ENCODE measurements at places on chromosomes 3 and 15.

DNA sequence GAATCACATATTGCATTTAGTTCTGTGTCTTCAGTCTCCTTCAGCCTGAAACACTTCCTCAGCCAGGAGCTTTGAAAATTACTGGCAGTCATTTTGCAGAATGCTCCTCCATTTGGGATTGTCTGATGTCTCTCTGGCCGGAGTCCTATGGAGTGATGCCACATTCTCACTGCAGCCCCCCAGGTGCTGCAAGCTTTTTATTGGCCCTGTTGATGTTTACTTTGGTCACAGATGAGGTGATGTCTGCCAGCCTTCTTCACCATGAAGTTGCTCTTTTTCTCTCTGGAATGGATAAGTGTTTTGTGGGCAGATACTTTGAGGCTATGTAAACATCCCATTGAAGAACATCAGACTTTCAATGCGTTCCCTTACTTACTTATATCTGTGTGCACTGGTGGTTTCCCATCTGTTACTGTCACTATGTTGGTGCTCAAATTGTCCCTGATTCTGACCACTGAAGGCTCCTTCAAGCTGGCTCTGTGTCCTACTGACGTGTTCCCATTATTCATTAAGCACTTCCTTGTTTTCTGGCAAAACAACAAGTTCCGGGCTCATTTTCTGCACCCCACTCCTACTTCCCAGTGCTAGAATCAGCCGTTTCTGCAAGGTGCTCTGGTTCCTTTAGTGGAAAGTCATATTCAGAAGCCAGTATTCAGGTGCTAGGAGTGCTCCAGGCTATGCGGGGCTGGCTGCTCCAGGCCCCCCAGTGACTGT is 1.4 kb upstream of the CLEC3B start:
- DNase-seq: no peak

GRCh38 chr3:179182902-179183301 is 34.7 kb downstream of the PIK3CA start:
- DNase-seq: no peak

DNA sequence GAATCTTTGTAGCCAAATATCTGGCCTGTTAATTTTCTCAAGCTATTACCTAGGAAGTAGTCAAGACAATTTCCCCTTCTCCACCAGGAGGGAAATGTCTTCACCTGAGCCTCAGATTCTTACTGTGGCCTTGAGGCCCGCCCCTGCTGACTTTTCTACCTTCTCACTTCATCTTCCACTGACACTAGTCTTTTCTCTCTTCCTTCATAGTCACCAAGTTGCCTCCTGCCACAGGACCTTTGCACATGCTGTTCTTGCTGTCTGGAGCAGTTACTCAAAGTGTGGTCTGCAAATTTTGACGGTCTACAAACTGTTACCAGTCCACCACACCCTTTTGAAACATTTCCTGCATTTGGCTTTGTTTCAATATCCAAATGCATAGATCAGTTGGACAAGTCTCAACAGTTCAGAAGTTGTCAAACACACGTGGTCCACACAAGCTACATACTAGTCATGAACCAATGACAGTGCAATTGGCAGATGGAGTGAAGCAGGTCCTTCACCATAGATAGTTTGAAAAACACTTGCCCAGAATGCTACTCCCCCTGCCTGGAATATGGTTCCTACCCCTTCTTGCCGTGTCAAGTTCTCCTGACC is 100.5 kb downstream of the OSBPL10 start:
- no peak for DNase-seq

- DNase-seq: no peak
These were observed 4.8 kb downstream of the TTBK2 start for GRCh38 chr15:42915654-42916315.

DNA sequence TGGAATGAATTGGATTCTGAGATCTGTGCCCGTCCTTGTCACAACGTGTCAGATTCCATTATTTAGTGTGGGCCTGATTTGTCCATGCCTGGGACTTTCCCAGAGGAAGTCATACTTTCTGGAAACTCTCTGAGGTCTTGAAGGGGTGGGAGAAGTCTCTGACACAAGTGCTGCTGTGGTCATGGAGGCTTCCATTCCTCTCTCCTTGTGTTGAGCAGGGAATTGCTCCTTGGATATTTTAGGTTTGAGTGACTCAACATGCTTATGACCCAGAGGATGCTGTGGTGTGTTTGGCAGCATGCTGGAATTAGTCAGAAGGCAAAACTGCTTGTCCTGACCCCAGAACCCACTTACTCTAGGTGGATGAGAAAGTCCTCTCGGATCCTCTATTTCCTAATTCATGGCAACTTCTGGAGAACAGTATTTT is 132.1 kb downstream of the LPP start:
- DNase-seq: peak; percentile 95

- no peak for DNase-seq
These were observed 6.9 kb downstream of the RPL15 start for GRCh38 chr3:23923786-23924185.

- no peak for DNase-seq
These were observed 77.3 kb upstream of the PHLDB2 start for GRCh38 chr3:111781561-111782446.

GRCh38 chr3:155217591-155217990 is 75.9 kb downstream of the STRIT1 start:
- DNase-seq: peak; percentile 77

DNA sequence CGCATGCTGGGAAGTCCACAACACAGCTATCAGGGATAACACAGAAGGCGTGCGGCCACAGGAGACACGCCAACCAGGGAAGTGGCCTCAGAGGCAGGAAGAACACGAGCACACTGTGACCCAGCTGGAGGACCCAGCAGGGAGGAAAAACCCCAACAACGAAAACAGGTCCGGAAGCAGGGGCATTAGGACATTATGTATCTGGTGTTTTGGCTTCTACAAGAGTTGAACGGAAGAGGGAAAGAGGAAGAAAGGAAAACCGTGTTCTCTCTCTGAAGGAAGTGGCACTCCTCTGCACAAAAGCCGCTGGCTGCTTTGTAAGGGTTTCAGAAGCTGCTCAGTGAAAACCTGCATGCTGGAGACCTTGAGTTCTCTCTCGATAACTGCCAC is 61.8 kb downstream of the HACD2 start:
- no peak for DNase-seq

DNA sequence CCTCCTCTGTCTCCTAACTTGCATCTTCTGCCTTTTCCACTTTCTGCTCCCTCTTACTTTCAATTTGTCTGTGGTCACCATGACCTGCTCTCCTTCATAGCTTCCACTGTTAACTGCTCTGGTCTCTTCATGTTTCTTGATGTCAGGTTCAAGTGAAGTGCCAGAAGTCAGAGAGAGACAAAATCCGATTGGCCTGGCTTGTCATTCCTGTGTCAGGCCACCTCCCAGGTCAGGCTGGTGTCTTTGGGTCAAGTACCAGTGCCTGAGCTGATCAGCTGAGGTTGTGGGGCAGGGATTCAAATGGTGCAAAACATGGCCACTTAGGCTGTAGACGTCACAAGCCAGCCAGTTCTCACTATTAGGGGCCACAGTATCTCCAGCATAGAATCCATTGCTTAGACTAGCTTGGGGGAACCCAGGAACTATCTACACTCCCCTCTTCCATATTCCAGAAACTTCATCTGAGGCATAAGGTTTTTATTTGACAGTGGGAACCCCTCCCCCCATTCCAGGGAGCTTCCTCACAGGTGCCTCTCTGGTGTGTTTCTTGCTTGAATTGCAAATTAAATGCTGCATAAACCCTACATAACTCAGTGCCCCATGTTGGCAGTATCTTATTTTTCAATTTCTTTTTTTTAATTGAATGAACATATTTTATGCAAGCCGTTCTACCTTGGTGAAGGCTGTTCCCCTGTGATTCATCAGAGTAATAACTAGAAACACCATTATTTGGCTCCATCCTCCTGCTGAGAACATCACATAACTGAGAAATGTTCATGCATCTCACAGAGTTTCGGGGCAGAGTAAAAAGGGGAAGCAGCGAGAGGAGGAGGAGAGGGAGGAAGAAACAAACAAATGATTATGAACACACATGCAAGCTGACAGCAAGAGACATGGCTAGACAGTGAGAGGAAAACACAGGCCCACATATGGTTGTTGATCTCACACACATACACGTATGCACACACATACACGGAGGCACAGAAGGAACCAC is 175.8 kb downstream of the TLE3 start:
- DNase-seq: no peak

DNA sequence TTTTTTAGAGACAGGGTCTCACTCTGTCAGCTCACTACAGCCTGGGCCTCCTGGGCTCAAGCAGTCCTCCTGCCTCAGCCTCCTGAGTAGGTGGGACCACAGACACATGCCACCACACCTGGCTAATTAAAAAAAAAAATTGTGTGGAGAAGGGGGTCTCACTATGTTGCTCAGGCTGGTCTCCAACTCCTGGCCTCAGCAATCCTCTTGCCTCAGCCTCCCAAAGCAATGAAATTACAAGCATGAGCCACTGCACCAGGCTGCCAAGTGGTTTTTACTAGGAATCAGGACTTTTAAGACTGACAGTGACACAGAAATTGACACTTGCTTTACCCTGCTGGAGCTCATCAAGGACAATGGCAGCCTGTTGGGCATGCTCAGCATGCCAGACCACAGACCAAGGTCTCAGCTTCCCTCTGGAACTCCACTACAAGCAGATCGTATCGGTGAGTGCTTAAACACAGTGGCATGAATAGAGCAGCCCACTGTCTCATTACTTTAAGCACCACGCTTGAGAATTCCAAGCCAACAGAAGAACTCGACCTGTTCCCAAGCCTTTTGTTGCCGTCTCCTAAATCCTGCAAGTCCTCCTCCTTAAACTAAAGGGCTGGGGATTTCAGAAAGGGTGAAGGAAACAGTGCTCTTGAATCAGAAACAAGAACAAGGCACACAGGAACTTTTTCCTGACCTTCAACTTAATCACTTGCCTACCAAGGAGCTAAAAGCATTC is 41.4 kb downstream of the EOMES start:
- DNase-seq: no peak

- peak; percentile 95 for DNase-seq
These were observed 8.2 kb downstream of the TMOD2 start for GRCh38 chr15:51759557-51760070.

DNA sequence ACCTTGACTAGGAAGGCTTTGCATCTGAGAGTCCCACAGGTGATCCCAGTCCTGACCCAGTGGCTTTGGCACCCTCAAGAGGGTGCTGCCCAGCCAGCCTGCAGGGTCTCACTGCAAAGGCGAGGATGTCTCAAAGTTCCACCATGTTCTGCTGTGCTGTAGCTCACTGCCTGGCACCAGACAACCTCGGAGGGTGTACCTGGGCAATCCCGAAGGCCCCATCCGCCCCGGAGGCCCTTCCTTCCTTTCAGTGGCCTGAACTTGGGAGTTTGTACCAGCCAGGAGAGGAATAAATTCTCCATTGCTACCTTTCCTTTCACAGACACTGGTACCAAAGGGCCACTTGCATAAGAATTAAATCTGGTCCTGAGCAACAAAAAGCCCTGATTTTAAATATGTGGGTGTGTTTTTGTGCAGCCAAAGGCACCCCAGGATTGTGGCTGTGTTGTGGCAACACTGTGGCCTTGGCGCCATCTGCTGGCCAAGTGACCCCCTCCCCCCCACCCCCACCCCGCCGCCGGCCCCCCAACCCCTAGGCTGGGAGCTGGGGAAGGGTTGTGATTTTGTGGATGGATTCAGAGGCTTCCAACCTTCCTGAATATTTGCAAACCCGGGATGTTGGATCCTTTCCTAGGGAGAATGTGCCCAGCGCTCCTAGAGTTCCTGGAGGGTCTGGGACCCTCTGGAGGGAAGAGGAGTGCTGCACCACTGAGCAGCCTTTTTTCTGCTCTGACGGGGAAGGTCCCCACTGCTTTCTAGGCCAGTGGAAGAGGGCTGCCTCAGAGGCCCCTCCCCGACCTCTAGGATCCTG is 9.7 kb upstream of the PTPN23 start:
- no peak for DNase-seq

DNA sequence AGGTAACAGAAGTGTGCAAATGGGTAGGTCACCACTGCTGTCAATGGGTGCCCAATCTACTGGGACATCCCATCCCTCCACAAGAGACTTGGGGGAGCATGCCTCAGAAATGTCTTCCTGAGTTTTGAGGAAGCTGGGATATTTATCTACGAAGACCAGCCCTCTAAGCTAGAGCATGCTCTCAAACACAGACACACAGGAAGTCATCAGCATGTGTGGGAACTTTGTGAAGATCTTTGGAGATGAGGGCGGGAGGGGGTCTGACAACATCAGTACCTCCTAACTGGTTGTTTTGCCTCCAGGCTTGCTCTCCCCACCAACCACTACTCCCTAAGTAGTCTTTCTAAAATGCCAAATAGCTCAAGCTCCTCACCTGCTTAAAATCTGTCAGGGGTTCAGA is 3.5 kb upstream of the MEF2A start:
- no peak for DNase-seq

DNA sequence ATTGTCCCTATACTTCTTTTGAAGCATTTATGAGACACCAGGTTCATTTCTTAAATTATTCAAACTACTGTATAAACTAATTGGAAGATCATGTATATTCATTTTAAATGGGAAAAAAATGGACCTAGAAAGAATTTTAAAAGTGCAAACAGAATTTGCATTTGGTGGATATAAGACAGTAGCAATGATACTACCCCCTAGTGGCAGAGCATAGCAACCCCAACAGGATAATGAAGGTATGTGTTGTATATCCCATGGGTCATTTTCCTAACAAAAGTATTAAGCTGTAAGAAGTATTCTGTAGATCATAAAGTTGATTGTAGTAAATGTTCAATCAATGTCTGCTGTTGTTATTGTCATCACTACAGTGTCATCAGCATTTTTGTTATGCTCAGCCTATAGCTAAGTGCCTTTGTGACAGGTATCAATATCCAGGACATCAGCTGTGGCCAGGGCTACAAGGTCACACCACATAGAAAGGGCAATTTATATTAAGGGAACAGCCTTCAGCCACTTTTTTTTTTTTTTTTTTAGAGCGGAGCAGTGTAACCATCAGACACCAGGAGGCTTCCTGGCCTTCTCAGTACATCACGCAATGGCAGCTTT is 175.8 kb downstream of the FOXB1 start:
- DNase-seq: peak; percentile 17

GRCh38 chr15:99014803-99015697 is 7.5 kb upstream of the PGPEP1L start:
- no peak for DNase-seq

GRCh38 chr15:86591994-86592735 is 512.5 kb downstream of the AGBL1 start:
- DNase-seq: no peak

- DNase-seq: no peak
These were observed 441 bp downstream of the CEP70 start for GRCh38 chr3:138593488-138594149.

DNA sequence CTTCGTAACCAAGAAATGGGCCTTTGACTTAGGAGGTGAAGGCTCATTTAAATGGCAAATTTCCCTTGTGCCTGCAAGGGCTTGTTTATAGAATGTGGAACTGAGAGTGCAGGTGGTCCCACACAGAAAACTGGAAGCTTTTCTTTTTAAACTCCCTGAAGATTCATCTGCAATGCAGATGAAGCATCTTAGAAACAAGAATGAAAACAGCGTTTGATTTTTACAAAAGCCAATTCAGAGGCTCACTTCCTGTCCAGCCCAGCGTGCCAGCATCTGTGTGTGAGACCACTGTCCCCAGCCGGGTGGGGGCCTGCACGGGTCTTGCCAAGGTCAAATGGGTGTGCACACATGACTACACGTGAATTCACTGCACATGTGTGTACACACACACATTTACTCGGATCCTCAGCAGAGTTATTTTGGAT is 94.7 kb downstream of the LINGO1 start:
- DNase-seq: no peak

Measured in fibroblast of skin of left biceps (primary cell).